Activated naive CD4-positive, alpha-beta T cell treated with anti-CD3 and anti-CD28 coated beads, Interleukin-2, amount 10 ng/mL, durations not matched to agents 7 days and 5 days (primary cell): ENCODE measurements at places on chromosomes 3 and 15.

GRCh38 chr3:133410191-133410892, 10.5 kb downstream of the BFSP2 start:
- no peak for DNase-seq

GRCh38 chr15:56838085-56838484, 80.4 kb upstream of the TCF12 start:
- no peak for DNase-seq

DNA sequence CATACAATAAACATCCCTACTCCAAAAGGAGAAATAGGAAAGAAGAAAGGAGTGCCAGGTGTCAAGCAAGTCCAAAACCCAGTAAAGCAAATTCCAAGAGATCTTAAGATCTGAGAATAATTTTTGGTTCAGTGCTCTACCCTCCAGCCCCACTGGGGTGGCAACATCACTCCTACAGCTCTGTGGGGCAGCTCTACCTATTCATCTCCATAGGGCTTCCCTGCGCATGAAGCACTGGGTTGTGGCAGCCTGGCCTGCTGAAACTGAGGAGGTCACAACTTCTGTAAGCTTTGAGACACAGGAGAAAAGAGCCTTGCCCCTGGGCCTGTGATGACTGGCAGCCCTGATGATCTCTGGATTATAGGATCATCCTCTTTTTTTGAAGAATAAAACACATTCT, 378.2 kb upstream of the SOX14 start:
- no peak for DNase-seq

DNA sequence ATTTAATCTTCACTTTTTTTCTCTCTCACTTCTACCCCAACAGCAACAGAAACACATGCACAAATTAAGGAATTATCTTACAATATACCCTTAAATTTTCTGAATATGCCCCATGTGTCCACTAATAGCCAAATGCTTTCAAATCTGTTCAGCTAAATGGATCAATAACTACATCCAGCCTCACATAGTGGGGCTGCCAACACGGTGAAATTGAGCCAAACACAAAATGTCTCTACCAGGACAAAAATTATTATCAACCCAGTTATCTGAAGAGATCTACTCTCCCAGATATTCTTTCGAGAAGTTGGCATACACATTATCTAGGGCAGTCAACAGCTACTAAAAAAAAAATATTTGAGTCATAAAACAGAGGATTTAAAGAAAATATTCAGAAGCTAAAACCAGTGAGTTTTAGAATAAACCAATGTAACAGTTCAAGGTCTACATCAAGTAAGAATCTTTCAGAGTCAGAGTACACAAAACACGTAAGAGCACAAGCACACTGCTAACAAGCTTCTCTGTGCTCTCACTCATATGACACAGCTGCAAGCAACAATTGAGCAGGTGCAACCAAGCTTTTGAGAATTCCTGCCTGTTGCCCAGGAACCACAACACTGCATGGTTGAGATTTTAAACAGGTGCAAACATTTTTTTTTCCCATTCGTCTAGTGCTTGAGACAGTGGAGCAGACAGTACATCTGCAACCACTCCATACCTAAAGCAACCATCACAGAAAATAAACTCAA, 247.7 kb downstream of the ZBTB20 start:
- no peak for DNase-seq

DNA sequence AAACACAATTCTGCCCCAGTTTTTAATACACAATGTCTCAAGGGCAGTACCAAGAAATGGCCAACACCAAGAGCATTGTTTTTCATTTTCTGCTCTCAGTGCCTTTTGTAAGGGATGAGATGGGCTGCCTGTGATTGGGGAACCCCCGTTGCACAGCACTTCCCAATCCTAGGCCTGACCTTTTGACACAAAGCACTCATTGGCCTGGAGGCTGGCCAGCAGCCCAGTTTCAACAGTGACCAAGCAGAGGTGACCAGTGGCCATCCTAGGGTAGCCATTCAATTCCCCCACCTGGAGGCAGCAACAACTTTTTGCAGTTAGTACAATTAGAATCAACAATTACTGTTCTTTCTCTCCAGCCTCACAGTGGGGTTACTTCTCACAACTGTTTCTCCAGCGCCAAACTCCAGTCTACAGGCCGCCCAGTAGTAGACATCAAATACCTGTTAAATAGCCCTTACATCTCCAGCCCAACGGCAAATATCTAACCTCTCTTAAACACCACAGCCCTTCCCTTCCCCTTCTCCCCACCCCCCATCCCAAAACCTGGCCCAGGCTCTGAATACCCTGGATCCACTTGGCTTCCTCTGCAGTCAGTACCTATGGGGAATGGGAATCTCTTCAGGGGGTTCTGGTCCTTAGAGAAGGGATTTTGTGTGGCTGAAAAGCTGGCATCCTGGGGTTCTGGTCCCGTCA, 8.9 kb upstream of the LRRC2 start:
- no peak for DNase-seq

- no peak for DNase-seq
Observed at GRCh38 chr3:4826237-4827100, 152.8 kb upstream of the BHLHE40 start.

- DNase-seq = no peak
Observed at GRCh38 chr3:100912571-100912970, 80.7 kb downstream of the ABI3BP start.

DNA sequence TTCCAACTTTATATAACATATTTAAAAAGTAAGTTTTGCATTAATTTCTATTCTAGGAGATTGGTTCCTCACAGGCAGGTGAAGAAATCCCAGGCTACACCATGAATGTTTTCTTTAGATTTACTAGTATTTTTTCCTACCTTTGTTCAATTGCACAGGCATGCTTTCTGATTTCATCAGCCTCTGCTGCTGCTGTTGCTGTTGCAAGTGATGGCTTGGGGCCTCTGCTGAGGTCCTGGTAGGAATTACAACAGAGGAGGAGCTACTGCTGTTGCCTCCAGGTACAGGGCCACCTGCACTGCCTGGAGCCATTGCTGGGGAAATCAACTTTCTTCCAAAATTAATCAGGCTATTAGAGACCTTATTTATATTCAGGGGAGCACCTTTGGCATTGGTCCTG, 353.3 kb downstream of the PLCL2 start:
- no peak for DNase-seq

GRCh38 chr3:20652231-20652986, 466.4 kb upstream of the SGO1 start:
- no peak for DNase-seq

DNA sequence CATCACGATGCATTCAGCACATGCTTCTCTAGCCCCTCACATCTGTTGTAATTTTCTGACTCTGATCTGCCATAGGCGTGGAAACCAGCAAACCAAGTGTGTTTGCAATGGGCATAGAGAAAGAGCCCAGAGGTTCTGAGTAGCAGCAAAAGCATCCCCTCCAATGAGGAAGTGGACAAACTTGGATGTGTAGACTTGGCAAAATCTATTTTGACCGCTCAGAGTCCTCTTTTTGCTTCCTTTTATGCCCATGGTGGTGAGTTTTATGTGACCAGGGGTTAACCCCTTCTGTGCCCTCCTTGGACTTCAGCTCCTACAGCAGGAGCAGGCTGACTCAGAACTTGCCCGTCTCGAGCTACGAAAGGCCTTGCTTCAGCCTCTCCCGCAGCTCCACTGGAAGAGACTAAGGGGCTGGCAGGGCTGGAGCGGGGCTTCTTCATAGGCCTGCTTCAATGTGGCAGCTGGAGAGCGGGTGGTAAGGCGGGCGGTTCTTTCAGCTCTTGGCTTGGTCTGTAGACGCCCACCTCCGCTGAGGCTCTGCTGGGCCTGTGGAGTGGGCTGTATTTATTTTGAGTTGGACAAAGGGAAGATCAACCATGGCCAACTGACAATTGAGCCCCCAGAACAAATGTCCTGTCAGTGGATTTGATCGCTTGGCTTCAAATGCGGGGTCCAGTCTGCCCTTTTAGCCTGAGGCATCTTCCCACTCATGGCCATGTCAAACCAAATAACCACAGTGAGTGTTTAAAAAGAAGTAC, 6.5 kb upstream of the ETV5 start:
- DNase-seq = no peak

- DNase-seq = no peak
Observed at GRCh38 chr3:10547841-10548783, 42.7 kb upstream of the ATP2B2 start.

DNA sequence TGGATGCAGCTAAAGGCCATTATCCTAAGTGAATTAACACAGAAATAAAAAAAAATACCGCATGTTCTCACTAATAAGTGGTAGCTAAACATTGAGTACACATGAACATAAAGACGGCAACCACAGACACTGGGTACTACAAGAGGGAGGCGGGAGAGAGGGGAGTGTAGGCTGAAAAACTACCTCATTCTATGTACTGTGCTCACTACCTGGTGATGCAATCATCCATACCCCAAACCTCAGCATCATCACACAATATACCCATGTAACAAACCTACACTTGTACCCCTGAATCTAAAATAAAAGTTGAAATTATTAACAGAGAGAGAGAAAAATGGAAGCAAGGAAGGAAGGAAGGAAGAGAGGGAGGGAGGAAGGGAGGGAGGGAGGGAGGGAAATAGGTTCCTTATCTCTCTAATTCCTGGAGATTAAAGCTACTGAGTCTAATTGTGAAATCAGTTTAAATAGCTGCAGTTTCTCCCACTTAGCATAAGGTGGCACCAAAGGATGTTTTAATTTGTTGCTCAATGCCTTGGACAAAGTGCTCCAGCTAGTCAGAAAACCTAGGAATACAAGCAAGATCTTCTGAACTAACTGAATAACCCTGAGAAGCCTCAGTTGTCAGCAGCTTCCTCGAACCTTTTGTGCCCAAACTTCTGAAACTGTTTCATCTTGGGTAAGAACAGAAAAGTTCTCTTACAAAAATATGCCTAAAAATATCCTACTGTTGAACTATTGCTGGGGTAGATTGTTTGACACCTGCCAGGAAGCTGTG, 79.4 kb upstream of the ATP11B start:
- no peak for DNase-seq
